Activated naive CD4-positive, alpha-beta T cell treated with anti-CD3 and anti-CD28 coated beads, Interleukin-2, amount 50 U/mL, for 72 hours (primary cell): ENCODE measurements at places on chromosomes 11 and 22.

- no peak for DNase-seq
These were observed 94.8 kb upstream of the PHOX2A start for GRCh38 chr11:72338741-72339140.

- peak; percentile 74 for DNase-seq
These were observed at the start of gene TSPAN18 for GRCh38 chr11:44726283-44727113. Gene TSPAN18 (plus strand): TSS chr11:44726962. CDS start chr11:44906417, 179,455 bp downstream.

GRCh38 chr11:117413616-117414015 is 86.0 kb downstream of the CEP164 start:
- DNase-seq, result no peak

- peak; percentile 88 for DNase-seq
These were observed at the start of gene DDX6 for GRCh38 chr11:118791111-118791960. Gene DDX6 (minus strand): TSS chr11:118791164. CDS start chr11:118786251, 4,913 bp downstream.

- no peak for DNase-seq
These were observed 533.6 kb downstream of the CNTN5 start for GRCh38 chr11:99554232-99554903.

DNA sequence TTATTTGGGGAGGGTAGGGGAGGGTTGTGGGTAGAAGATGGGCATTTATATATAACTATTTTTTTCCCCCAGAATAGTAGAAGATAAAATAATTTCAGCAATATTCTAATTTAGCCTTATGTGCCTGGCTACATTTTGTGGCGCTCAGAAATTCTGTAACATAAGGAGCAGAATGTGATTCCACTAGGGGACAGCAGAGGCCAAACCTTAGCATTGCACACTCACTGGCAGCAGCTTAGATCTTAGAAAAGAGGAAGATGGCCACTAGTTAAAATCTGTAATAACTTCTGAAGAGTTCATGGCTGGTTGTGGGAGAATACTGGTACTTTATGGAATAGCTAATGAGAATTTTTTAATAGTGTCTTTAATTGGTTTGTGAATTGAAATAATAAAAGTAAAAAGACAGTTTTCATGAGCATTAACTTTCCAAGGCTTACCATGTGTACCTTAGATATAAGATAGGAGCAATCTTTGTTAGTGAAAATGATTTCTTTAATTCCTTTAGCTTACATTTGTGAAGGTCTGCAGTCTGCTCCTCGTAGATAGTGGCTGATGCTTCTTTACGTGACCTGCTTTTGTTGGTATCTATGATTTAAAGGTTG is 33.1 kb downstream of the DDX10 start:
- DNase-seq, result peak; percentile 42

- no peak for DNase-seq
These were observed 10.9 kb upstream of the ADSL start for GRCh38 chr22:40335358-40335757.

DNA sequence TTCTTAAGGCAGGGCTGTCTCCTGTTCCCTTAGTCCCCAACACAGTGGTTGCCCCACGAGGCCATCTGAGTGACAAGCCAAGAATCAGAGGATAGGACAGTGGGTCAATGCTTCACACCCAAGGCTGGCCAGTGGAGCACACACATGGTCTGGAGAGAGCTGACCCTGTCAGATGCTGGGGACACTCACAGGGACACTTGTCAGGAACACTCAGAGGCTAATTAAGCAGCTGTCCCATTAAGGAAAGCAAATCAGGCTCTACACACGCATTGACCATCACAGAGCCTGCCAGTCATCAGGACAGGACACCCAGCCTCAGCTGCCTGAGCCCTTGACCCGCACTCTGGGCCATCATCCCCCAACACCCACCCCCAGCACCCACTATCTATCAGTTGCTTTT is 18.2 kb downstream of the GDPD5 start:
- no peak for DNase-seq

GRCh38 chr11:63639199-63639832 is 25.1 kb upstream of the PLAAT3 start:
- no peak for DNase-seq

DNA sequence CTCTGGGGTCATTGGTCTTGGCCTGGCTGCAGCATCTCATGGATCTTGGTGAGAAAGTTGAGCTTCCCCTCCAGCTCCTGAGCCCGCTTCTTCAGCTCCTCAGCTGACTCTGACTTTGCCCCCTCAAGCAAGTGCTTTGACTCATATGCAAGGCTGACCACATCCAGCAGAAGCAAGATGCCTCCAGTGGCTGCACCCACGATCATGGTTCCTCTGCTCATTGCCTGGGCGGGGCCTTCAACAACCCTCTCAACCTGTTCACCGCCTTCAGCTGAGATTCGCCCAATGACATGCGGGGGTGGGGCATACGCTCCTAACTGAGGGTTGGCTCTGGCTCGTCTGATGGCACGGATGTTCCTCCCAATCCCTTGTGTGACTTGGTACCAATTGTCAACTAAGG is 11.9 kb downstream of the APOL2 start:
- DNase-seq, result no peak

- no peak for DNase-seq
These were observed 24.5 kb downstream of the MOB2 start for GRCh38 chr11:1461826-1462697.

DNA sequence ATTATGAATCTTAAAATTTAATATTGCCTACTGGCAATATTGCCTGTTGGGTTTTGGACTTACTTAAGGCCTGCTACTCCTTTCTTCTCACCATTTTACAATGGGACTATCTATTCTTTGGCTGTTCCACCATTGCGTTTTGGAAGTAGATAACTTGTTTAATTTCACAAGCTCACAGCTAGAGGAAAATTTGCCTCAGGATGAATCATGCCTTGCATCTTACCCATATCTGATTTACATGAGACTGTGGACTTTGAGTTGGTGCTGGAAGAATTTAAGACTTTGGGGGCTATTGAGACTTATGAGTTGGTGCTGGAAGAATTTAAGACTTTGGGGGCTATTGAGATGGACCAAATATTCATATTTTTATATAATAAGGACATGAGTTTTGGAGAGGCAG is 662.6 kb downstream of the METTL15 start:
- DNase-seq, result no peak

DNA sequence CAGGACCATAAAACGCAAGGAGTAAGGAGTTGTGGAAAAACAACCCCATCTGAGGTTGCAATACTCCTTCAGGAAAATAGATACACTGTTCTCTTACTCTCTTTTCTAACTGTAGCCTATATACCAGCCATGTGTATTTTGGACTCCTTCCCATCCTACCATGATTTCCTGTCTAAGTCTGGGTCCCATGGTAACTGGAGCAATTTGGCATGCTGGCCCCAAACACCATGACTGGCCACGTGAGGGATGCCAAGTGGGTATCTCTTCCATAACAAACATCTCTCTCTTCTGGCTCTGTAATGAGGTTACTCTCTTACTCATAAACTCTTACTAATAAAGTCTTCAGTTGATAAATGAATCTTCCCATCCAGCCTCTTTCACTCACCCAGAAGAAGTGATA is 26.5 kb downstream of the ABTB2 start:
- no peak for DNase-seq

DNA sequence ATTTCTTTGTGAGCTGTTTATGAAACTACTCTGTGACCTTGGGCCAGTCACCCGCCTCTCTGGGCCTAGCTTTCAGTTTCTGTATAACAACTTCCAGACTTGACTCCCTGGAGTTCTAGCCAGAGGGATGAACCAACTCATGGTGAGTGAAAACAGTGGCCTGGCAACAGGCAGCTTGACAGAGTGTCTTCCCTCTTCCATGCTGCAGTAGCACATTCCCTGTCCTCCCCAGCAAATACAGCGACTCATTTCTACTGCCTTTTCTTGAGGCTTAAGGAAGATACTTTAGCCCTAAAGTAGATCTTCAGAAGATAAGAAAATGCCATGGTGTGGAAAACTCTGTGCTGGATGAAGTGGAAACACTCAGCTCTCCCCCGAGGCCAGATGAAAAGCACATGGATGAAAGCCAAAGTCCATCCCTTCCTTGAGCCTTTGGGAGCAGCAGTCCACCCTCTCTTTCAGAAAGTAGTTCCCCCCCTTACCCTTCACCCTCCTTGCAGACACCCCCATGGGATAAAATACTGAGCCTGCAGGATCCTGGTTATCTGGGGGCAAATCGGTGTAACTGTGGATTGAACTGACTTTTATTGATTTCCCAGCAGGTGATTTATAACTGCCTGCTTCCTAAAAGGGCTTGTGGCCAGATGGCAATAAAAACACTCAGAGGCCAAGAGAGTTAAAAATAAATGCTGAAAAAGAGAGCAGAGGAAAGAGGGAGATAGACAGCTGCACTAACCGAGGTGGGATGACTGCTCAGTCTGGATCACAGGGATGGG is 24.1 kb downstream of the IRAG1 start:
- no peak for DNase-seq
